ENCODE measurements at places on chromosomes 3 and 15.

DNA sequence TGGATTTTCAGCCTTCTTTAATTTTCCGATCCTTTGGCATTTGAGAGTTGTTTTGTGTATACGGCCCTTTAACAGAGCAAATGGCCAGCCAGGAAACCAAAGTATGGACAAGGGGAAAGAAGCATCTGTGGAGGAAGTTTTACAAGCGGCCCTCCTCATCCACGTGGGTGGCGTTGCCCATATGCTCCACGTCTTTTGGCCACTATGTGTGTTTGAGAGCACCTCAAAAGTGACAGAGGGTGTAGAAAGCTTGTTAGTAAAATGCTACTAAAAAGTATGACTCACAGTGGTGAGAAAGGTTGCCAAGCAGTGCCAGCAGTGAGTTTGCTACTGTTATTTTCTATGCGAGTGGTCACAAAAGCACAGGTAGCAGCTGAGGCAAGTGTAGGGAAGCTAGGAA is 451.8 kb upstream of the NPAP1 start:
- no peak for DNase-seq

- DNase-seq: no peak
Observed at GRCh38 chr3:51916418-51916817, 13.3 kb upstream of the IQCF1 start.

DNA sequence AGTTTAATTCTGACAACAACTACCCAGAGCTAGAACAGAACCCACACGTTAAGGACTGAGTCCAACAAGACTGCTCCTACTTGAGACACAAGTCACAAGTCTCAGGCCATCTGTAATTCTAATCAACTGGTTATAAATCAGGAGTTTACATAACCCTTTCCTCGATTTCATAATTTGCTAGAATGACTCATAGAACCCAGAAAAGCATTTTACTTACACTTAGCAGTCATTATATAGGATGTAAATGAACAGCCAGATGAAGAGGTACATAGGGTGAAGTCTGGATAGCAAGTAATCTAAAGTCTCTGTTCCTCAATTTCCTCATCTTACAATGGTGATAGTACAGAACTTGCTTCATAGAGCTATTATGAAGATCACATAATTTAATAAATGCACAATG is 1018.2 kb downstream of the DIPK2A start:
- DNase-seq: no peak

GRCh38 chr3:106936337-106936736 is 440.9 kb upstream of the CCDC54 start:
- no peak for DNase-seq

GRCh38 chr3:58419780-58420507 is 13.7 kb downstream of the PDHB start:
- peak; percentile 75 for DNase-seq

DNA sequence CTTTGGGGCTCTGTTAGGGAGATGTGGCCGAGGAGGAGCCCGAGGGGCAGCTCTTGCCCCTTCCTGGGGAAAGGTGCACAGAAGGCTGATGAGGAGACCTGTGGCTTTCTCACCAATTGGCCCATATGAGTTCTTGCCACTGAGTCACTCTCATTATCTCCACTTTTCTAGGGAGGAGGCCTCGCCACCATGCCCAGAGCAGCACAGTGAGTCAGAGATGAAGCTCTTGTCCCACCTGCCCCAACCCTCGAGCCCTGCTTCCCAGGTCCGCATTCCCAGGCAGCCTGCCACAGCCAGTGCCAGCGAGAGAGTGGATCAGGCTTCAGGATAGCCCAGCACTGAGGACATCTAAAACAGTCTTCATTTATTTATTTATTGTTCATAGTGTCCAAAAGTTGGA is 53.5 kb downstream of the AMOTL2 start:
- DNase-seq: no peak

- peak; percentile 50 for DNase-seq
Observed at GRCh38 chr3:69385723-69386555, at the start of gene FRMD4B. Gene FRMD4B, minus strand, starts transcription at chr3:69386088. Its CDS starts 99 bp downstream, at chr3:69385989.

Data from ascending aorta (tissue), 2 donors.